NCI-H146 (cell line): ENCODE measurements at places on chromosomes 5 and 9.
A peak's percentile ranks its signal among the peaks of the same experiment; 100 is the strongest.

- peak; percentile 48 for DNase-seq
Measured at GRCh38 chr5:143182901-143183820, 220.3 kb downstream of the NR3C1 start.

GRCh38 chr5:32794086-32794485 is 83.0 kb downstream of the NPR3 start:
- no peak for DNase-seq

DNA sequence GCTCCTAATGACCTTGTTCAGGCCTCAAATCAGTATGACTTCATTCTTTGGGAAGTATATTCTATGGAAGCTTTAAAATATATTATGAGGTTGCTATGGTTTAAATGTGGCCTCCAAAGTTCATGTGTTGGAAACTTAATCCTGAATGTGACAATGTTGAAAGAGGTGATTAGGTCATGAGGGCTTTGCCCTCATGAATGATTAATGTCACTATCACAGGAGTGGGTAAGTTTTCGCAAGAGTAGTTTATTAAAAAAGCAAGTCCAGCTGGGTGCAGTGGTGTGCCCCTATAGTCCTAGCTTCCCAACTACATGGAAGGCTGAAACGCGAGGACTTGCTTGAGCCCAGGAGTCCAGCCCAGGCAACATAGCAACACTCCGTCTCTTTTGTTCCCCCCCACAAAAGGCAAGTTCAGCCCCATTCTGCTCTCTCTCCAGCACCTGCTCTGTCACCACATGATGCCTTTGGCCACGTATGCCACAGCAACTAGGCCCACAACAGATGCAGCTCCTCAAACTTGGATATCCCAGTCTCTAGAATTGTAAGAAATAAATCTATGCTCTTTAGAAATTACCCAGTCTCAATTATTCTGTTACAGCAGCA is 105.3 kb downstream of the SIL1 start:
- peak; percentile 80 for DNase-seq

GRCh38 chr9:121888438-121888775 is 204.7 kb downstream of the TTLL11 start:
- DNase-seq = no peak

DNA sequence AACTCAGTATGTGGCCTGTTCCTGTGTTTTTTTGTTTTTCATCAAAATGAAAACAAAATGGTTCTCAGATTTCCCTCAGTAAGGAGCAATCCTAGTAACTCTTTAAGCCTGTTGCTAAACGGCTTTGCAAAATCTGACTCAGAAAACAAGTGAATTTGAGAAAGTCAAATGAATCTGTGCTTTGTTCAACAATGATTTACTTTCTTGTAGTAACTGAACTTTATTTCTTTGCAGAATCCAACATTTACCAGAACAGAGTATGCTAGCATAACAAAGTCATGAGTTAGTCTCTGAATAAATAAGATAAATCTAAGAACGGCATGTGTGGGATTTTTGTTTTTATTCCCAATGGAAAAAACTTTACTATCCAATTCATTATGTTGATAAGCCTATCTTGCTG is 93.8 kb downstream of the OXCT1 start:
- DNase-seq = no peak

- peak; percentile 24 for DNase-seq
Measured at GRCh38 chr5:81300921-81301270, 491 bp upstream of the ZCCHC9 start.

- no peak for DNase-seq
Measured at GRCh38 chr5:106739127-106739526, 931.6 kb downstream of the EFNA5 start.

- no peak for DNase-seq
Measured at GRCh38 chr5:94745786-94746730, 127.6 kb downstream of the SLF1 start.

DNA sequence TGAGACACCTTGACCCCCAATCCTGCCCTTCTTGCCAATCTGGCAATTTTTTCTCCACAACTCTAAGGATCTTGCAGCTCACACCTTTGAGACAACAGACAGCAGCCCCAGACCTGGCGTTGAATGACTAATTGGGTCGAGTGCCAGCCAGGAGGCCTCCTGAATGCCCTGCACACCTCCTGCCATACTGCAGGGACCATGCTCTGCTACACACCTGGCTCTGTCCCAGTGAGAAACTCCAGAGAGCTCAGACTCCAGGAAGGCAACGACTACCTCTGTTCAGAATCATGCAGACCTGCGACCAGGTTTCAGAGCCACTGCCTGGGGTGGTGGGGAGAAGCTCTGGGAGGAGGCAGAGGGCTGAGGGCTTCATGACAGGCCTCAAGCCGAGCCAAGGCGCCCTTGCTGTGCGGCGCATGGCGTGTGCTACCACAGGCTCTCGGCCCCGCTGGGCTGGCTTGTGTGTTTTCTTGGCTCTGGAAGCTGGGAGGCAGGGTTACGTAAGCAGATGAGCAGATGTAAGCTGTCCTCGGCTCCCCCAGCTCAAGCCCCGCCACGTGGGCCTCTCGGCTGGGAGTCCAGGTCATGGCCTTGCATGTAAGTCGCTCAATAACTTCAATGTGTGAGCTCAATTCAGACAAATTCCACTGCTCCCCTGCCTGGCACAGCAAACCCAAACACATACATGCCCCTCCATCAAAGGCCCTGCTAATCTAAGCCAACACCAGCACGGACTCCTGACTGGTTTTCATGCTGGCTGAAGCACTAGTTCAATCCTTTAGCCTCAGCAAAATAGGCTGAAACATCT is 27.5 kb downstream of the B4GALT1 start:
- DNase-seq = peak; percentile 34

- DNase-seq = no peak
Measured at GRCh38 chr5:86885489-86886230, 267.9 kb downstream of the COX7C start.

DNA sequence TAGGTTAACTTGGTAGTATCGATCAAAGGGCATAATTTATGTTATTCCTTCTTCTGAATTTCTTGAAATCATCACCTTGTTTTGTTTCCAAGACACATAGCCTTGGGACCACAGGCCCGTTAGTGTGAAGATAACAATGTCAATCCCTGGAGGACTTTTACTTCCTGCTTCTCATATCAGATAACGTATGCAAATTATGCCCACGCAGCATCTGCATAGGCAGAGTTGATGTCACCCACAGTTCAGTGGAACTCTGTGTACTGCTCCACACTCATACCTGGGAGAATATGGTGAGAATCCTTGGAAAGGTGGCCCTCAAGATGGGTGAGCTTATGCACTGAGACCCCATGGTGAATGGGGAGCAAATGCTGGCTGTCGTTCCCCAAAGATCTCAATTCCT is 95.0 kb downstream of the CFAP90 start:
- DNase-seq = no peak

GRCh38 chr5:78621291-78621738 is 27.3 kb downstream of the LHFPL2 start:
- peak; percentile 4 for DNase-seq

DNA sequence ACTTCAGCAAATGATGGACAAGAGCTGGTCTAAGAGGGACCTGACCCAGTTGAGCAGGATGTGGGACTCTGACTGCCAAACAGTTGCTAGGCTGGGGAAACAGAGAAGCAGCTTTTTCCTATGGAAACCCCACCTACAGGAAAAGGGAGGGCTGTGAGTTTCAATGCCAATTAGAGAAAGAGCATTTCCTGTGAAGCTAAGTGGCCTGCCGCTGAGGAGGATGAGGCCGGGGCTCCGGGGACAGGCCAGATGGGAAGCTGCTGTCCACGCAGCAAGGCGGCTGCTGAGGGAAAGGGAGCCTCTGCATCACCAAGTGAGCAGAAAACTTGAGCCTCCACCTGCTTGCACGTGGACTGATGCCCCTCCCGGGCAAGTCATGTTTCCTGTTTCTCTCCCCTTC is at the start of gene PCDH12:
Gene PCDH12, minus strand, starts transcription at position 90 of the 400 bp plus-strand sequence. CDS start 351 bp downstream, outside the sequence.
- peak; percentile 20 for DNase-seq

DNA sequence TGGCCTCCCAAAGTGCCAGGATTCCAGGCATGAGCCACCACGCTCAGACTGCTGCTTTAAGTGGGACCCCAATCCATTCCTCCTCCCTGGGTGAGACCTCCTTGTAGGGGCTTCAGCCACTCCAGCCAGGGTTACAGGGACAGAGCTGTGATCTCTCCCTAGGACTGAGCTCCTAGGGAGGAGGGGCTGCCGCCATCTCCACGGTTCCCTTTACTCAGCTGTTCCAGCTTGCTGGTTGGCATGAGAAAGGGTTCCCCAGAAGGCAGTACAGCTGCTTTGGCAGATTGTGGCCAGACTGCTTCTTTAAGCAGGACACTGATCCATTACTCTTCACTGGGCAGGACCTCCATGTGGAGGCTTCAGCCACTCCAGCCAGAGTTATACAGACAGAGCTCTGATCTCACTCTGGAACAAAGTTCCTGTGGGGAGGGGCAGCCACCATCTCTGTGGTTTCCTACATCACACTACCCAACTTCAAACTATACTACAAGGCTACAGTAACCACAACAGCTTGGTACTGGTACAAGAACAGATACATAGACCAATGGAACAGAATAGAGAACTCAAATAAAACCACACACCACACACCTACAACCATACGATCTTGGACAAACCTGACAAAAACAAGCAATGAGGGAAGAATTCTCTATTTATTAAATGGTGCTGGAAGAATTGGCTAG is 7.2 kb downstream of the INSL6 start:
- no peak for DNase-seq

GRCh38 chr5:162769019-162769418 is 668.4 kb upstream of the CCNG1 start:
- no peak for DNase-seq

GRCh38 chr9:19895006-19895405 is 106.2 kb upstream of the SLC24A2 start:
- no peak for DNase-seq

DNA sequence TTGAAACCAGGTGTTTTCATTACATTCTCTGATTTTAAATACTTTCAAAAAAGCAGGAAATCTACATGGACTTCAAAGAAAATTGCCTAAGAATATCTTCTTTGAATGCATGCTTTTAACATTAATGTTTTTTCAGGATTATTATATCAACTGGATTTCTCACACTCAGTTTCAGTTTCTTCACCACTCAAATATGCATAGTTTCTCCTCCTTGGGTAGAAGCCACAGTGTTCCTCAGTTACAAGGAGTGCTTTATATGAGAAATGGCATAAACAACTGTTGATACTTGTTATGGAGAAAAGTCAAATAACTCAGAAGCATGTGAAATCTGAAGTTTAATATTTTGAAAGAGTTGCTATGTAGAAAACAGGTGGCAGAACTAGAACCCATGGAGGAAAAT is 196.9 kb downstream of the DMRTA1 start:
- no peak for DNase-seq

GRCh38 chr5:158382473-158382872 is 523.5 kb upstream of the CLINT1 start:
- no peak for DNase-seq

DNA sequence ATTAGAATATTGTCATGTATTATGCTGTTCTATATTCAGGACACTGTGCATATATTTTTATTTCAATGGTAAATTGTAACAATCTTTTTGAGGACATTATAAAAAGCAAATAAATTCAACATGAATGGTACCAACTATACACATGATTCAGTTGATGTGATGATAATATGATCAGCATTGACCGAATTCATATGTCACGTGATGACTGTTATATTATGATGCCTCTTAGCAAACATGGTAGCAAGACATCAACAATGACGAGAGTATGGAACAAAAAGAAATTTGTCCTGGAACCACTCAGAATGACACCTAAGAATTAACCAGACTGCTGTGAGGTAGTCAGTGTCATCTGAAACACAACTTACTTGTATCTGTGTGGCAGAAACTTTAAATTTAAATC is 161.5 kb upstream of the OR13F1 start:
- no peak for DNase-seq
